Adipose tissue (tissue), 3 donors: ENCODE measurements at places on chromosomes 2 and 18. TPM values are rescaled to one million over a fixed set of nuclear protein-coding genes. Genes with fewer than 3 reads are reported as not detected.

Gene TXNDC2
- not detected for polyA plus RNA-seq

Gene ABCG8
- polyA plus RNA-seq, result 0.07 TPM

Gene TTC27
- polyA plus RNA-seq, result 9.0 TPM

Gene DNAJC27
- polyA plus RNA-seq, result 10.9 TPM

Gene PLEK
- polyA plus RNA-seq, result 52.2 TPM

Gene FABP1
- polyA plus RNA-seq, result 3.7 TPM

Gene GAREM2
- 1.7 TPM for polyA plus RNA-seq

Gene RTKN
- polyA plus RNA-seq, result 28.0 TPM

Gene CCDC85A
- polyA plus RNA-seq, result 2.0 TPM

Gene DYNAP
- not detected for polyA plus RNA-seq

Gene GNLY
- polyA plus RNA-seq, result 1.2 TPM

Gene DSEL
- 1.0 TPM for polyA plus RNA-seq

Gene MYOM1
- 17.2 TPM for polyA plus RNA-seq

Gene LINC00305
- polyA plus RNA-seq, result not detected

Gene UGT1A8
- not detected for polyA plus RNA-seq

Gene MOGAT1
- 0.30 TPM for polyA plus RNA-seq

Gene ZNF385B
- polyA plus RNA-seq, result 6.2 TPM

Gene SCYGR5
- not detected for polyA plus RNA-seq

Gene OTX1
- polyA plus RNA-seq, result 0.07 TPM

Gene SPDYA
- not detected for polyA plus RNA-seq

Gene SCG2
- polyA plus RNA-seq, result not detected

Gene LONRF2
- polyA plus RNA-seq, result 1.5 TPM

Gene EPC2
- 5.1 TPM for polyA plus RNA-seq

Gene PDE11A
- polyA plus RNA-seq, result 0.72 TPM

Gene DOK6
- polyA plus RNA-seq, result 0.13 TPM

Gene ASB18
- not detected for polyA plus RNA-seq
